ENCODE measurements at places on chromosomes 12 and 14. TPM values are rescaled to one million over a fixed set of nuclear protein-coding genes. Genes with fewer than 3 reads are reported as not detected.

The GLI1 gene
- not detected for total RNA-seq

GRCh38 chr12:106139422-106140171 is 843 bp upstream of the NUAK1 start:
- H3K4me1 ChIP-seq: peaks cover 49% of the 10 kb centered on the region
- H3K4me3 ChIP-seq: peak overlapping the region; percentile 78
- peak overlapping the region; percentile 62 for H3K27ac ChIP-seq
- peak; percentile 77 for DNase-seq

DNA sequence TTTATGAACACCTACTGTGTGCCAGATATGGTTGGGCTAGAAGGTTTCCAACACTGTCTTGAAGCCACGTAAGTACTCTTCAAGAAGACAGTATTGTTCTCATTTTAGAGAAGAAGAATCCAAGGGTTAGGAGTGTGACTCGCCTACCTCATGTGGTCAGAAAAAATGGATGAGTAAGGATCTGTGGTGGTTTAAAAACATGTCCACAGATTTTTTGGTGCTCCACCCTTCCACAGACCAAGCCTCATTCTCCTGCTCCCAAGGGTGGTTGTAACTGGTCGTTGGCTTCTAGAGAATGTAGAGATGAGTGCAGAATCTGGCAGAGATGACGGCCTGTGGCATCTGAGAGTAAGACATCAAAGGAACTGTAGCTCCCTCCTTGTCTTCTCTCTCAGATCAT is 30.3 kb upstream of the TTC7B start:
- no peaks in the 10 kb centered on the region for H3K36me3 ChIP-seq
- H3K27ac ChIP-seq: no peak overlapping the region
- DNase-seq: no peak
- H3K4me3 ChIP-seq: no peak overlapping the region

GRCh38 chr12:48857278-48857994 is 5.5 kb upstream of the DDX23 start:
- no peak overlapping the region for H3K27ac ChIP-seq
- H3K36me3 ChIP-seq: no peaks in the 10 kb centered on the region
- H3K4me3 ChIP-seq: no peak overlapping the region
- H3K27me3 ChIP-seq: no peaks in the 10 kb centered on the region
- H3K4me1 ChIP-seq: peaks cover 22% of the 10 kb centered on the region

The LMNTD1 gene
- not detected for total RNA-seq

The HOXC12 gene
- 0.28 TPM for total RNA-seq

The ASB2 gene
- total RNA-seq: not detected

- H3K4me1 ChIP-seq: peaks cover 15% of the 10 kb centered on the region
- H3K27me3 ChIP-seq: no peaks in the 10 kb centered on the region
- H3K27ac ChIP-seq: peak within 1 kb of the TSS; percentile 89
- H3K4me3 ChIP-seq: peak within 1 kb of the TSS; percentile 80
- peaks cover 11% of the 10 kb centered on the region for H3K36me3 ChIP-seq
Measured at GRCh38 chr12:113185180-113186032, at the start of the genes DDX54 and RITA1. TSS of gene DDX54 (minus strand) at chr12:113185478. CDS start at chr12:113185451, 27 bp downstream. TSS of gene RITA1 (plus strand) at chr12:113185721. CDS start at chr12:113186747, 1,026 bp downstream.

- no peak for DNase-seq
- no peak overlapping the region for H3K27ac ChIP-seq
- no peaks in the 10 kb centered on the region for H3K27me3 ChIP-seq
- no peak overlapping the region for H3K4me3 ChIP-seq
Measured at GRCh38 chr12:25970082-25970481, 11.6 kb downstream of the RASSF8 start.

- H3K4me1 ChIP-seq: no peaks in the 10 kb centered on the region
- no peaks in the 10 kb centered on the region for H3K36me3 ChIP-seq
- no peak for DNase-seq
- no peak overlapping the region for H3K4me3 ChIP-seq
- no peak overlapping the region for H3K27ac ChIP-seq
Measured at GRCh38 chr12:57575771-57576612, 15.0 kb upstream of the PIP4K2C start.

The TAC3 gene
- total RNA-seq: not detected

GRCh38 chr14:89178800-89179535 is 238.1 kb downstream of the FOXN3 start:
- H3K27me3 ChIP-seq: peaks cover 46% of the 10 kb centered on the region
- H3K4me1 ChIP-seq: no peaks in the 10 kb centered on the region
- no peaks in the 10 kb centered on the region for H3K36me3 ChIP-seq
- no peak overlapping the region for H3K27ac ChIP-seq
- no peak for DNase-seq
- no peak overlapping the region for H3K4me3 ChIP-seq

The POLE2 gene
- total RNA-seq: 11.5 TPM

The GYS2 gene
- not detected for total RNA-seq

GRCh38 chr12:11716794-11717518 is 67.5 kb downstream of the ETV6 start:
- no peak for DNase-seq
- no peaks in the 10 kb centered on the region for H3K27me3 ChIP-seq
- no peaks in the 10 kb centered on the region for H3K36me3 ChIP-seq
- no peak overlapping the region for H3K27ac ChIP-seq

DNA sequence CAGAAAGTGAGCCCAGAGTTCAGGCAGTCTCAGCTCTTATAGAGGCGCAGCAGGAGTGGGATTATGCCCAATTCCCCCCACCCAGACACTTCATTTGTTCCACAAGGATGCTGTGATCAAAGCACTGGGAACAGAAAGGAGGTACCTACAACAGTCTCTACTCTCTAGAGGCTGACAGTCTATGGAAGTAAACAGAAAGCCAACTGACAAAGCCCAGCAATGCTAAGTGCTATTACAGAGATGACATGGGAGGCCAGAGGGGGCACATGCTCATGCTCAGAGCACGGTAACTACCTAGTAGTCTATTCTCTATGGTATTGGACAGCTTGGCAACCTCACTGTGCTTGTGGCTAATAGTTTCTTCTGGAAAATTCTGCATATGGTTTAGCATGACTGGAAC is 85.9 kb downstream of the STXBP6 start:
- no peaks in the 10 kb centered on the region for H3K27me3 ChIP-seq
- no peak overlapping the region for H3K27ac ChIP-seq
- no peak for DNase-seq

GRCh38 chr14:75928690-75929181 is 53.1 kb downstream of the TGFB3 start:
- no peak overlapping the region for H3K4me3 ChIP-seq
- 0 out of 2 replicates have a peak, but pooled peaks cover 3% of the 10 kb centered on the region for H3K36me3 ChIP-seq
- no peak overlapping the region for H3K27ac ChIP-seq
- no peaks in the 10 kb centered on the region for H3K4me1 ChIP-seq
- no peak for DNase-seq
- no peaks in the 10 kb centered on the region for H3K27me3 ChIP-seq

The TAS2R9 gene
- not detected for total RNA-seq

DNA sequence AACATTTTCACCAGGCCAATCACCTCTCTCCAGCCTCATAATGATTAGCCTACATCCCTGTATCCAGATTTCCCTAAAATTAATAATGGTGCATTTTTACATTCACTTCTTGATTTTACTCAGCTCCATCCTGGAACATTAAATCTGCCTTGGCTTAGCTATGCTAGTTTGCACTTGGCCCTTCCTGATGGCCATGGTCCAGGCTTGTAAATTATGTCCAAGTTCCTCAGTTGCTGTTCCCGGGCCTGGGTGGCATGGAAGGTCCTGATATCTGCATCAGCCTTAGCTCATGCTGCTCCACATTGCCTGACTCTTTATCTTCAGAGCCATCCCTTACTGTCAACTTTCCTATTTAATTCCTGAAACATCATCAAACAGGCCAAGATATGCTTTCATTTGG is 11.1 kb upstream of the METTL17 start:
- no peaks in the 10 kb centered on the region for H3K27me3 ChIP-seq
- H3K4me1 ChIP-seq: peaks cover 6% of the 10 kb centered on the region
- no peaks in the 10 kb centered on the region for H3K36me3 ChIP-seq
- H3K4me3 ChIP-seq: no peak overlapping the region
- no peak for DNase-seq
- no peak overlapping the region for H3K27ac ChIP-seq
